ENCODE measurements at places on chromosomes 16 and 17.
A peak's percentile ranks its signal among the peaks of the same experiment; 100 is the strongest.

GRCh38 chr16:11596572-11597226, 10.0 kb upstream of the LITAF start:
- DNase-seq: no peak

DNA sequence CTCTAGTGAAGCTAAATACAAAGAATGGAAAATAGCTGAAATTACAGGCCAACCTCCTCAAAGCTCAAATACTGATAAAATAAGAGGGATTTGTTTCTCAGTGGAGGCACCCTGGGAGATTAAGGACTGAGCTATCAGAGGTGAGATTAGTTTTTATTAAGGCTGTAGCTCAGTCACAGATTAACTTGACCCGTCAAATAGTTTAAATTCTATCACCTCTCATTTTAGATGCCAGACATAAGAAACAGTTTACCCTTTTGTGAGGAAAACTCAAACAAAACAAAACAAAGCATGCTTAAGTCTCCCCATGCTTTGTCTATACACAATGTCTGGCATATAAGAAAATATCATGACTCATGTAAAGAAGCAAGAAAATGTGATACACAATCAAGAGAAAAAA, 208.3 kb upstream of the PMFBP1 start:
- DNase-seq: no peak

- no peak for DNase-seq
Observed at GRCh38 chr17:15267996-15268395, 2.9 kb upstream of the PMP22 start.

- DNase-seq: no peak
Observed at GRCh38 chr16:72649254-72649944, 398.5 kb downstream of the ZFHX3 start.

DNA sequence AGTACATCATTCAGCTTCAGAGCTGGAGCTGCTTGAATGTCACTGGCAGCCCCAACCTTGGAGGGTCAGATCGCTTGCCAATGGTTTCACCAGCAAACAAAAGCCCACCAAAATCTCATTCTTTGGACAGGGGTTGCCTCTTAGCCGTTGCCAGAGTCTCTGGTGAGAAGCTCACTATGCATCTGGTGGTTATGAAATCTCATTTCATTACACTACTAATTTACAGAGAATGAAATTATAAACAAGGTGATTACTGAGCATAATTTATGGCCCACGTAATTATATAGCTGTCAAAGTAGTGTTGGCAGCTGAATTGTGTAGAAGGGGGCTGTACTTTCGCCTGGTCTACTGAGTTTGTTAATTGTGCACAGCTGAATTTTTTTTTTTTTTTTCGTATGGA, 688.9 kb upstream of the KIF2B start:
- DNase-seq: no peak

DNA sequence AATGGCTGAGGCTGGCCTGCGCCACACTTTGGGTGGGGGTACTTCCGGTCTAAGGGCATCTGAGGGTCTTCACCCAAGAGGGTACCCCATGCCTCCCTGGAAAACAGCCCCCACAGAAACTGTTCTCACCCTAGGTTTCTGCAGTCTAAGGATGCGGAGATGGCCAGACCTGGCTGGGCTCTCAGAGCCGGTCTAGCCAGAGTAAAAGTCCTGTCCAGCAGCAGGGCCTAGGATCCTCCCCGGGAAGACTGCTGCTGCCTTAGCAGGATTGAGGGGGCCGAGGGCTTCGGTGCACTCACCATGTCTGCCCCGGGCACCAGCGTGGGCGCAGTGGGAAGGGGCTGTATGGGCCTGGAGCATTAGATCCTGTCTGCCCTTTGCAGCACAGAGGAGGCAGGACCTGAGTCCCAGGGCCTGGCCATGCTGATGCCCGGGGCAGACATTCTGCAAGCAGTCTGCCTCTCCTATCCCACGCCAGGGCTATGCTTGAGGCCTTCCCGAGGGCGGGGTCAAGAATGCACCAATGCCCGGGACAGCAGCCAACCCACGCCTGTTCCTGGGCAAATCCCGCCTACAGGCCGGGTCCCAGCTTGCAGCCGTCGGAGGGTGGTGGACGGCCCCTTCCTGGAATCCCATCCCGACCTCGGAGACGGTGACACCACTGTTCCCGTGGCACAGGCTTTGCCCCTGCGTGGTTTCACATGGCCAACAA, 54.7 kb downstream of the CBFA2T3 start:
- no peak for DNase-seq

GRCh38 chr16:57303910-57304168, 19.4 kb upstream of the PLLP start:
- no peak for DNase-seq

DNA sequence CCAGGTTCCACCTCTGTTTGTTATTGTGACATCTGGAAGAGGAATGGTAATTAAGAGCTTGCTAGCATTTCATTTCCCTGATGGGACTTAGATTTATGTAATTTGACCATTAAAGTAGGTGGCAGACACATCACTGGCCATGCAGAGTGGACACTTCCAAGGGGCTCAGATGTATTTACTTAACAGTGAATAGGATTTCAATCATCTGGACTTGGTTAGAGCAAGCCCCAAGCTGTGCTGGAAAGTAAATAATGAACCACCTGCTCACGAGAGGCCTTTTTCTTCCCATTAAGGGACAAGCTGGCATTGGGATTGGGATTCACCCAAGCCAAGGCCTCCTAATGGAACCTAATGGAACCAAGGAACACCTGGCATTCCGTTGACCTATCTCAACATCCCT, 395.3 kb downstream of the HS3ST4 start:
- DNase-seq: no peak

GRCh38 chr17:53191878-53192277, 630.8 kb upstream of the KIF2B start:
- DNase-seq: no peak

DNA sequence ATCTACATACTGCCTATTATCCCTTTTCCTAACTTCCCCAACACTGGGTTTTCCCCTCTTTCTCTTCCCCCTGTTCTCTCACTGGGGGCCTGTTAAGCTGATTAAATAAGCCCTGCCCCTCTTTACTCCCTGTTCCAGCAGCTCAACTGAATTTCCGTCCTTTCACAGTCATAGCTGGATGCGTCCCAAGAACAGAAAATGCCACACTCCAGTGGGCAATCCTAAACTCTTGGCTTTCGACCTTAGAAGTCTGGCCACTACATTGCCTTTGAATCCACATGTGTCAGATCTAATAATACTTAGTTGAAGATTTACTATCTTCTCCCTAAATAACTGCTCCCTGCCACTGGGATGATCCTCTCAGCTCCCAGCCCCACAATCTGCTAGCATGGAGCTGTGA, 34.5 kb downstream of the KCNJ16 start:
- DNase-seq: no peak

DNA sequence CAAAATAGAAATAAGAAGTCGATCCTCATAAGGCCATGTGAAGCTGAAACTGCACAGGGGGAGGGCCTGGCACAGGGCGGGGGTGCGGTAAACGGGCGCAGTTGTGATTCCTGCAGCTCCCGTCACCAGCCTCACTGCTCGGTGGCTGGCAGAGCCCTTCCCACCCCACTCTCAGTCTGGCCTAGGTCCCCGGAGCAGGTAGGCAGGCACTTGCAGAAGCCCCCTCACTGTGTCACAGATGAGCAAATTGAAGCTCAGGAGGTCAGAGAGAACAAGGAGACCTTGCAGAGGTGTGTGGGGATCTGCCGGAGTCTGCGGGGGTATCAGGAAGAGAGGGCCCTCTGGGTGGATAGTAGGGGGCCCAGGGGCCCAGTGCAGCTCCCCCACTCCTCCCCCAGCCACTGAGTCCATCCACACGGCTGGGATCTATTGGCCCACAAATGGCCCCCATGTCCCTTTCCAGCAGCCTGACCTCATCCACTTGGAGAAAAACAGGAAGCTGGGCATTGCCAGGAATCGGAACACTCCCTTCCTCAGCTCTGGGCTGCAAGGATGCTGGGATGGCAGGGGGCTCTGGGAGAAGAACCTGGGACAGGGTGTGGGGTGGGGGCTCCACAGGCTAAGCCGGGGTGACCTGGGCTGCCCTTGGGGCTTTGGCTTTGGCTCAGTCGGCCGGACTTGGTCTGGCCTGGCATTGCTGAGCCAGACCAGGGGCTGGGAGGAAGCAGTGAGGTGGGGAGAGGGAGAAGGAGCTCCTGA, 21.4 kb upstream of the MAP3K14 start:
- DNase-seq: no peak

DNA sequence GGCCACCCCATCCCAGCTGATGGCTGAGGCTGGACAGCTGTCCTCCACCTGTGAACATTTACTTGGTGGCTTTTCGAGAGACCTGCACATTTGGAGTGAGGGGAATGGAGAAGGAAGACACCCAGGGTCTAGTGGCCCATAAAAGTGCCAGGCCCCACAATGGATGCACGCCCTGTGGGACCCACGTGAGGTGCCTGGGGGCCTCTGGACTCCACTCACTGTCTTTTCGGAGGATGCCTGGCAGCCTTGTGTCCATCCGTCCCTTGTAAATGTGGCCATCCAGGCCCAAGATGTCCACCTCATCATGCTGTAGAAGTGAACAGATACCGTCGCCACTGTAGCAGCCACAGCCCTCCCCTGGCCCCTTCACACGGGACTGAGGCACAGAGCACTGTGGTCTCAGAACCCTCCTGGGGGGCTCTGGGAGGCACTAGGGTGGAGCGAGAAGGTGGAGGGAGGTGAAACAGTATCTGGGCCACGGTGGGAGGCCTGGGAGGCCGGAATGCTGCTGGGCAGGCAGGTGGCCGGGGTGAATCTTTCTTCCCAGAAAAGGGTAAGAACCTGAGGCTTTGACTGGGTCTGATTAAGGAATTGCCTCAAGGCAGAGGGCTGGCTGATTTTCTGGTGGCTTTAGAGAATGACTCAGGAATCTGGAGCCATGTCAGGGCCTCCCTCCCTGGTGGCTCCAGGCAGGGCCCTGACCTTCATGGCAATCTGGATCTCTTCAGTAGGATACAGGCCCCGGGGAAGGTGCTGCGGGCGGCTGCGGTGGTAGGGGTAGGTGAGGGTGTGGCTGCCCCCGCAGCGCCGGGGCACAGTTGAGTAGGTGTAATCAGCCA, 11.5 kb downstream of the UBALD2 start:
- no peak for DNase-seq

GRCh38 chr16:65919145-65919985, 447.1 kb upstream of the CDH5 start:
- peak; percentile 17 for DNase-seq

GRCh38 chr17:51044976-51045375, 75.7 kb downstream of the SPAG9 start:
- peak; percentile 31 for DNase-seq

- DNase-seq: no peak
Observed at GRCh38 chr17:78748730-78749317, 33.2 kb downstream of the CYTH1 start.

- no peak for DNase-seq
Observed at GRCh38 chr17:19005137-19005773, 691 bp upstream of the FAM83G start.

DNA sequence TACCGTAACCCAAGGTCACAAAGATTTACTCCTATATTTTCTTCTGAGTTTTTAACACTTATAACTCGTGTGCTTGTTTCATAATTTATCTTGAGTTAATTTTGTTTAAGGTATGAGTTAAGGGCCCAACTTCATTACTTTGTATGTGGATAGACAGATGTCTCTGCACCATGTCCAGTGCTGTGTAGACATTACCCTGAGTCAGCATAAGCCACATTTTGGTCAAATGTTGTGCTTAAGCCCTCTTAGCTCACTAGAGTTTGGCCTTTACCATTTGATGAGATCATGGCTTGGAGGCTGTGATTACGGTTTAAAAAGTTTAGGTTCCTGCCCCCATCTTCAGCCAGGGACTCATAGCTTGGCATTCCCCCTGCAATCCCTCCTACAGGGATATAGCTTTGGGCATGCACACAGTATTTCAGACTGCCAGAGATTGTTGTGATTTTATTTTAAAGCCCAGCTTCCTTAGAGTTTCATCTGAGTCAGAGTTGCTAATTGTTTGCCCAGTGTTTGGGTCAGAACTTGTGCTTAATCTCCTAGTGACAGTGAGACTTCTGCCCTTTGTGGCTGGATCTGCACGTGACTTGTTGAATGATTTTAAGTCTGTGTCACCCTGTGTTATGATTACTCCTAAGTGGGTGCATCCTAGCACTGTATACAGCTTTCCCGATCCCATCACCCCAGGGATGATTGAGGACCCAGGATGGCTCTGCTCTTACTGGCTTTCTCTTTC, 393.1 kb downstream of the CNTNAP4 start:
- no peak for DNase-seq

DNA sequence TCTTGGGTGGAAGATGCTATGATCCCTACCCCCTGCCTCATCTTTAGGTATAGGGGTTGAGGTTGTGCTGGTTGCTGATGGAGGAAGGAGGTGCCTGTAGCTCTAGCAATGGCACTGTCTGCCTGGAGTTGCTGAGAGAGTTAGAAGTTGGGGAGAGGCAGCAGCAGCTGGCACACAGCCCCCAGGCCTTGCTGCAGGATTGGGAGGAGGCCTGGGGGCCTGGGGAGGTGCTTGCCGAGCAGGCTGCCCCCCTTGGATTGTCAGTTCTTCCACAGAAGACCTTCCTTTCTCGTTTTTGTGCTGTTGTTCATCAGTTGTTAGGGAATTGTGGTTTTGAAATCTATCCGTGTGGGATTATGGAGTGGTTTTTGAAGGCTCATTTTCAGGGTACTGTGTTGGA, 52.9 kb downstream of the SEC14L1 start:
- no peak for DNase-seq

DNA sequence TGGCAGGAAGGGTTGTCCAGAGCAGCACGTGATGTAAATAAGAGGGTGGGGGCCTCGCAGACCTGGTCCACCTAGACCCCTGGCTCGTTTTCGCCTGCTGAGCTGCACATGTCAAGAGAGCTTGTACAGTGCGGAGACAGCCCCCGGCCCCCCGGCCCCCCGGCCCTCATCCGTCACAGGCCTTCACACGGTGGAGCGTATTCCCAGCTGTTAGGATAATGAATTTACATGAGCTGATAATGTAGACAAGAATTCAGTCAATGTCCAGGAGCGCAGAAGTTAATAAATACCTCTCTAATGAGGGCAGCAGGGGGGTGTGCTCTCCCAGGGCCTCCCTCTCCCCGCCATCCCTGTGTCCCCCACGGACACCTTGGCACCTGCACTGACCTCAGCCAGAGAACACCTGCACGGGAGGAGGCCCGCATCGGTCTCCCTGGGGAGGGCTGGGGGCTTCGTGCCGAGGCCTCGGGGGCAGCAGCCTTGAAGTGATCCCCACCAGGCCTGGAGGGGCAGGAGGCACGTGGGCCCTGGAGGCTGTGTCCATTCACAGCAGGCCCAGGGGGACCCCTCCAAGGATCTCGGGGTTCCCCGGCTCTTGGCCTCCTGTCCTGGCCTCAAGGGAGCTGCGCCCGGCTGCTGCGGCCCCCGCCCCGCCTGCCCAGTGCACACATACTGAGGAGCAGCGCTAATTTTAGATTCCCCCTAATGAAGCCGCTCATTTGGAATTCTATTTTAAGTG, 14.6 kb downstream of the GSE1 start:
- DNase-seq: no peak

DNA sequence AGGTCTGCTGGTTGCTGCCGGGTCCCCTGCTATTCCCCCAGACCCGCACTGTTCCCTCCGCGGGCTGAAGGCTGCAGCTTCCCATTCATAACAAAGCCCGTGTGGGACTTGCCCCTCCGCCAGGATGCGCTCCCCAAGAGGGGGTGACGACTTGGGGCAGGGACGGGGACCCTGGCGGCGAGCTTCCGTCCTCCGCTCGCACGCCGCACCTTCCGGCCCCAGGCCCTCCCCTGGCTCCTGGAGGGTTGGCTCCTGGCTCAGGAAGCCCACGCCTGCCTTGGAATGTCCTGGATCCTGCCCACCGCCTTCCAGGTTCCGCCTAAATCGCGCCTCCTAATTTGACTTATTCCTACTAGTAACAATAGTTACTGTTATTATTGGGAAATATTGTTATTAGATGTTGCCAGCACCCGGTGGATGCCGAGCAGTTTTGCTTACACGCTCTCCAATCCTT, 1.1 kb upstream of the TFAP4 start:
- DNase-seq: peak; percentile 57

GRCh38 chr16:54436346-54436745, 149.8 kb upstream of the IRX3 start:
- DNase-seq: no peak

All from nephron progenitor cell (in vitro differentiated cells).